ENCODE measurements at places on chromosomes 5 and 9.

DNA sequence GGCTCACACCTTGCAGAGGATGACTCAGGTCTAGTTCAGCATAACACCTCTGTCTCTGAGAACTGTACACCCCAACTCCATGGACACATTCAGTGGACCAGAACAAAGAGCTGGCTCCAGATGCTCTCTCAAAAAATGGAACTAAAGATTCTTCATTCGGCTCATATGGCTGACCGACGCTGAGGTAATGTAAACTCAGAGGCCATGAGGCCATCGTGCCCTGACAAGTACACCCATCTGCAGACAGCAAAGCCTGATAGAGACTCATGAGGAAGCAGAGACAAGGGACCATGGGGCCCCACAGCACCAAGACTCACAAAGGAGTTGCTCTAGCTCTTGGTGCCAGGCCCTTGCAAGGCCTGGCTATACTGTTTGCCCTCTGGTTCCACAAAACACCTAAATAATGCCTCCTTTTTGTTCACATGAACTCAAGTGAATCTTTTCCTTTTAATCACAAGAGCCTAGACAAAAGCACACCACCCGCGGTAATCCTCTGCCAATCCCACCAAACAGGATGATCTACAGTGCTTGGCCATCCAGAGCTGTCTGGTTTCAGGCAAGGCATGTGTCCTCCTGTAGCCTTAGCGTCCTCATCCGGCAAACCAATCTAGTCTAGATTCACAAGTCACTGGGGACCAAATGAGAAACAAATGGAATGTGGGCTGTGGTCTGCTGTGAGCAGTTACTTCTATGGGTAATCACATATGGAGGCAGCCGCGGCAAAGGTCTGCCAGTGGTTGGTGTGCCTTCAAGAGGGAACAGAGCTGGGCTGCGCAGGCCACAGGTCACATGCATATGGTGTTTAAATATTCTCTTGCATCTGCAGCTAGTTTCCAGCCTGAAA lies 22.7 kb downstream of the MED27 start:
- DNase-seq: no peak

DNA sequence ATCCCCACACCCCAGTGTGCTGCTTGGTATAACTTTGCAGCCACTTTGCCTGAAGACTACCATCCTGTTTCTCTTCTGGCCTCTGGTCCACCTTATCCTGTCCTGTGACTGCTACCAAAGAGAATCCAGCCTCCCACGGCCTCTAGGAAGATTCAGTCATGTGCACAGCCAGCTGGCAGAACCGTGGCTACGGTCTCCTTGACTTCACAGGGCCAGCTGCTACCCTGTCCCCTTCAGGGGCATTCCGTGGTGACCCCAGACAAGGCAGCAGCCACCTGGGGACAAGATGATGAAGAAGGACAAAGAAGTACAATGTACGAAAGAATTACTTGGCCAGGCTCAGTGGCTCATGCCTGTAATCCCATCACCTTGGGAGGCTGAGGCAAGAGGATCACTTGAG lies 98.6 kb downstream of the PDE6A start:
- DNase-seq: no peak

- no peak for DNase-seq
Measured at GRCh38 chr5:169251333-169252084, 49.4 kb downstream of the SLIT3 start.

DNA sequence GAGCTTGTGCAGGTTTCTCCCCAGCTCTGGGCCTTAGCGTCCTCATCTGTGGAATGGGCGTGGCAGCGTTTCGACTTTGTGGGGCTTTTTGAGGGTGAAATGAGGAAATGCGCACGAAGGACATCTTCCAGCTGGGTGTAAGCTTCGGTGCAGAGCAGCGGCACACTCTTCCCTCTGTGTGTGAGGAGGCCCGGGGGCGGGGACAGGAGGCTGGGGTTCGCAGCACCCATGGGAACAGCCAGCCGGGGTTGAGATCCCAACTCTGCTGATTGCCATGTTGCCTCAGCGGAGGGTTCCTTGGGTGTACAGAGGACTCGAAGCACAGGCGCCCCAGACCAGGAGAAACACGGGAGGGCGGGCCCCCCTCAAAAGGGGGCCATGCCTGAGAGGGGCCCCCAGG lies 265.6 kb downstream of the NSG2 start:
- no peak for DNase-seq

DNA sequence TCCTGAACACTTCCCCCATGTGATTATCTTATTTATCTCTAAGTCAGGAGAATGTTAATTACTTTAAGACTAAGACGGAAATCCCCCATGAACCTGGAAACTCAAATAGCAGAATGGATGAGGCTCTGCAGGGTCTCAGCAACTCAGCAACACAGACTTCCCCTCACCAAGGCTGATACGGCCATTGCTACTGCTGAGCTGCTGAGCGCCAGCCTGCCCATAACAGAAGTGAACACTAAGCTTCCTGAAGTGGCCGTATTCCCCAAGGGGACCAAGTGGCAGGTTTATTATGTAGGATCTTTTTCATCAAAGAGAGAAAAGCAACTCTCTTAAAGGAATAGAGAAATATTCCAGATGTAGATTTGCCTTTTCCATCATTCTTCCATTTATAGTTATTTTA lies 311.1 kb downstream of the RFX3 start:
- DNase-seq: no peak

- no peak for DNase-seq
Measured at GRCh38 chr5:98638701-98639100, 134.8 kb upstream of the RGMB start.
